ENCODE measurements at places on chromosomes 7 and 10.

DNA sequence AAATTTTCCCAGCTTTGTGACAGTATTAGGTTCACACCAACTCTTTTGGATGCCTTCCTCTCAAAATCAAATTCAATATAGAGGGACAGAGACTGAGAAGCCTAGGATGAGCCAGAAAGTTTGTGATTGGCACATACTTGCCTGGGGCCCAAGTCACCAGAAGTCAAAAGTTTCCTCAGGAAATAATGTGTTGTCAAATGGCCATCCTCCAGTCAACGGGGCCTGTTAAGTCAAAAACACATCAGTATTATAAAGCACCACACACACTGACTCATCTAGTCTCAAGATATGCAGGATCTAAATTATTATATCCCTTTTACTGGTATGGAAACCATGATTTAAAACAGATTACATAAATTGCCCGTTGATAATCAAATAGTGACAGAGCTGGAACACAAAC lies 158.1 kb downstream of the AHR start:
- no peak for DNase-seq

DNA sequence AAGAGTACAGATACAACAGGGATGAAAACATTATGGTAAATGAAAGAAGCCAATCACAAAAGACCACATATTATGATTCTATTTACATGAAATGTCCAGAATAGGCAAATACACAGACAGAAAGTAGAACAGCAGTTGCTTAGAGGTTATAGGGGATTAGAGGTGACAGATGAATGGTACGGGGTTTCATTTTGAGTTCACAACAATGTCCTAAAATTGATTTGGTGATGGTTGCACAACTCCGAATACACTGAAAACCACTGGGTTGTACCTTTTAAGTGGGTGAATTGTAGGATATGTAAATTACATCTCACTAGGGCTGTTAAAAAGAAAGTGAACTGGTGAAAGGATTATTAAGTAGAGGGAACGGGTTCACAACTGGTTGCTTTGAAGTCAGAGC lies 76.3 kb upstream of the MRLN start:
- DNase-seq = no peak

DNA sequence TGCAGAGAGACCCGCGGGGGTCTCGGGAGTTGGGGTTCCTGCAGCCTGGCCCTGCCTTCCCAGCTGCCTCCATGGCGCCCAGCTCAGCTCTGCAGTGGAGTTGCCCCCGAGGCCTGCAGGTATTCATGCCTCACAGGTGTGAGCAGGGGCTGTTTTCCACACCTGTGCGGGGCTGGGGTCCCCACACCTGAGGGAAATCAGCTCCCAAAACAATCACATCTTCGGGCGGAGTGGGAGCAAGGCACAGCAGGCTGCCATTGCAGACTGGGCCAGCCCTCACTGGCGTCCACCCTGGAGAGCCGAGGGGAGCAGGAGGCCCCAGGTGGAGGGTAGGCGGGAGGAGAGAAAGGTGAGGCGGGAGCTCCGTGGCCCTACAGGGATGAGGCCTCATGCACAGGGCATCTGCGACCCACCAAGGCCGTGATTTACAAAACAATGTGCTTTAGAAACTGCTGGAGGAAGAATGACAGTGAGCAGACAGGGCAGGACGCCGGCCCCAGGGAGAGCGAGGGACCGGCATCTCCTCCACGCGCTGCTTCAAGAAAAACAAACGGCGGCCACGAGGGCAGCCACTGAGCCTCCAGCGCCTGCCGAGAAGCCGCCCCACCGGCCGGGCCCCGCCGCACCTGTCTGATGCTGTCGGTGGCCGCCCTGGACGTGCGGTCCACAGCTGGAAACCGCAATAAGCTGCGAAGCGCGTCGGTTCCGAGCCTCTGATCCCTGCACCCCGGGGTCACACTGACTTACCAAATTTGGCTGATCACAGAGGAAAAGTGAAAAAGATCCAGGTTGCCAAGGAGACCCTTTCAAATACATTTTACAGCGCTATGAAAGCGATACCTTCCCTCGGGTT lies 53.0 kb upstream of the PDGFA start:
- DNase-seq = no peak

GRCh38 chr10:34216348-34216945 lies 598.6 kb downstream of the PARD3 start:
- no peak for DNase-seq

GRCh38 chr7:142420554-142421362 lies 162.9 kb upstream of the PRSS58 start:
- DNase-seq = no peak

GRCh38 chr10:123904834-123905409 lies 13.3 kb upstream of the CPXM2 start:
- DNase-seq = no peak

GRCh38 chr7:7321681-7322080 lies 139.3 kb downstream of the C1GALT1 start:
- DNase-seq = no peak

- no peak for DNase-seq
These were observed 86.3 kb upstream of the KCND2 start for GRCh38 chr7:120186688-120187087.

- no peak for DNase-seq
These were observed 411.0 kb upstream of the DPP6 start for GRCh38 chr7:153641199-153641598.

DNA sequence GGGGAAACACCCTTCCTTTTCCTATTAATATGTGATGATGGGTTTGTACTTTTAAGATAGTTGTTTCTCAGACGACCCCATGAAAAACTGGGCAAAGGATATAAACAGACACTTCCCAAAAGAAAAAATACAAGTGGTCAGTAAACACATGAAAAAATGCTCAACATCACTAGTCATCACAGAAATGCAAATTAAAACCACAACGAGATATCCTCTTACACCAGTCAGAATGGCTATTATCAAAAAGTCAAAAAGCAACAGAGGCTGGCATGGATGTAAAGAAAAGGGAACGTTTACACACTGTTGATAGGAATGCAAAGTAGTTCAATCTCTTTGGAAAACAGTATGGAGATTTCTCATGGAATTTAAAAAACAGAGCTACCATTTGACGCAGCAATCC lies 111.4 kb upstream of the ZEB1 start:
- no peak for DNase-seq

DNA sequence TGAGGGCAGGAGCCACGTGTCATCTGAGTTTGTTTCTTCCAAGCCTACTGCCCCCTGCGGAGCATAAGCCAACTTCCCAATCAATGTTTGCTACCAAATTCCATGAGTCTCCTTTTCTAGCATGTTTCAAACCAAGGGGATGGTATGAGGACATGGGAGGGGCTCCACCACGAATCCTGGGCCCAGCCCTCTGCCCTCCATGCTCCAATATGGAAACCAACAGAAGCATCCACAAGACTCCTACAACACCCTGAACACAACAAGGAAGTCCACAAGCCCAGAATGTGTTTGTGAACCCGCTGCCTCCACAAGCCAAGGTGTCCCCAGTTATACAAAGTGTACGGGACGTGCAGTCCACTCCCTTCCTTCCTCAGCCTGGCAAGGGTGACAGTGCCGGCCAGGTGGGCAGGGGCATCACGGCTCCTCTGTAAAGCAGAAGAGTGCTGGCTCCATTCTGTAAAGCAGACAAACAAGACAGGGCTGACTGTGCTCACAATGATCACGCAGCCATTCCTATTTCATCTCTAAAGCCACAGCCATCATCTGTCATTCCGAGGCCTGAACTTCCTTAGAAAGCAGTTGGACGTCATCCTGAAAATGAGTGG lies 466.1 kb downstream of the PTPRN2 start:
- no peak for DNase-seq

- DNase-seq = no peak
These were observed 60.1 kb downstream of the ZNF783 start for GRCh38 chr7:149321978-149322541.

GRCh38 chr7:96388620-96389383 lies 66.9 kb upstream of the SLC25A13 start:
- no peak for DNase-seq

DNA sequence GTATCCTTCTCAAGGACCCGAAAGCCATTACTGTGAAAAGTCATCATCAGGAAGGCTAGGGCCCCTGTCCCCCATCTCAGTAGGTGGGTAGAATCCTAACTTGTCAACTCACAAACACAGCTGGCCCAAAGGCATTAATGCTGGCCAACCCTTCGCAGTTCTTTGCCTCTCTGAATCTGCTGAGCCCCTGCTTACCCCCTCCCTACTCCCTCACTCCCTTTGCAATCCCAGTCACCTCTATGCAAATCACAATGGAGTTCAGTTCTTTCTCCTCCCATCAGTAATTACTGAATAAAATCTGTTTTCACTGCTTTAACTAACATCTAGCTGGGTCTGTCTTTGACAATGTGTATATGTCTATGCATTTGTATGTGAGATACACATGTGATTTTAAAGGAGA lies 38.1 kb upstream of the AOAH start:
- no peak for DNase-seq

GRCh38 chr10:120336911-120337540 lies 120.0 kb upstream of the PLPP4 start:
- DNase-seq = no peak

- DNase-seq = no peak
These were observed 137.8 kb downstream of the SPAG6 start for GRCh38 chr10:22483132-22483531.

GRCh38 chr7:94183289-94183749 lies 179.2 kb upstream of the BET1 start:
- DNase-seq = no peak

GRCh38 chr10:132544744-132545658 lies 7.4 kb downstream of the INPP5A start:
- no peak for DNase-seq

GRCh38 chr7:28922624-28923331 lies 35.4 kb downstream of the TRIL start:
- no peak for DNase-seq

DNA sequence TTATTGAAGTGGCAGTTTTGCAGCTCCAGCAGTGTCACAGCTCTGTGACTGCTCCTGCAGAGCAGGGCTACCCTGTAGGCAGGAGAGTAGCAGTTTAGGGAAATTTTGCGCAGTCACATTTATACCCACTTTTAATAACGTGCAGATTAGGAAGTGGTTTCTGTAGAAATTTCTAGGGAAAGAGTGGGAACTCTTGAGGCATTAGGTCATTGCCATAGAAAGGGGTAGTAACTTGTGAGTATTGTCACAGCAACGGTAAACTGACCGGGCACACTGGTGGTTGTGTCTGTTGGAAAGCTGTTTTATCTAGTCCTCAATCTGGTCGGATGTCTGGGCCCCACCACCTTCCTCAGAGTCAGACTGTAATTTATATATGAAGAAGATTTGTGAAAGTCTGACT lies 51.9 kb downstream of the CDC14C start:
- no peak for DNase-seq

GRCh38 chr7:70405241-70405640 lies 726.7 kb upstream of the GALNT17 start:
- DNase-seq = no peak

DNA sequence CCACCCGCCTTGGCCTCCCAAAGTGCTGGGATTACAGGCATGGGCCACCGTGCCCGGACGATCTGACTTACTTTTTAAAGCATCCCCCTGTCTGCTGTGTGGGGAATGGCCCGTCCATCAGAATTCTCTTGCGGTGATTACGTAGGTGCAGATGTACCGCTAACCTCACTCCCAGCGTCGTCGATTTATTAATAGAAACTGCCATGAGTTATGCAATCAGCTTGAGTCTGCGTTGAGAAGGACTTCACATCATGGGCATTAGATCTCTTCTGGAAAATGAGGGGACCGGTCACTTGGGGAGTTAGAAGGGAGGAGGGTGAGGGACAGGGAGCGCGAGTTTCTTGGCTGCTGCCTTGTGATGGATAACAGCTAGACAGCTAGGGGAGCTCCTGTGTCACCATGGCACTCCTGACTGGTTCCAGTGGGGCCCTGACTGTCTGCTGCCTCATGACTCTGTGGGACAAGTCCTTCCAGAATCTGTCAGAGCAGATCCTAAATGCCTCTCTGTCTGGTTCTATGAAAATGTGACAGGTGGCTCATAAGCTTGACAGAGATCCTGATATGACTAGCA lies 35.2 kb downstream of the POR start:
- no peak for DNase-seq

Data from cortex of kidney (tissue), 1 donor.